ENCODE measurements at places on chromosomes 6 and 20.

DNA sequence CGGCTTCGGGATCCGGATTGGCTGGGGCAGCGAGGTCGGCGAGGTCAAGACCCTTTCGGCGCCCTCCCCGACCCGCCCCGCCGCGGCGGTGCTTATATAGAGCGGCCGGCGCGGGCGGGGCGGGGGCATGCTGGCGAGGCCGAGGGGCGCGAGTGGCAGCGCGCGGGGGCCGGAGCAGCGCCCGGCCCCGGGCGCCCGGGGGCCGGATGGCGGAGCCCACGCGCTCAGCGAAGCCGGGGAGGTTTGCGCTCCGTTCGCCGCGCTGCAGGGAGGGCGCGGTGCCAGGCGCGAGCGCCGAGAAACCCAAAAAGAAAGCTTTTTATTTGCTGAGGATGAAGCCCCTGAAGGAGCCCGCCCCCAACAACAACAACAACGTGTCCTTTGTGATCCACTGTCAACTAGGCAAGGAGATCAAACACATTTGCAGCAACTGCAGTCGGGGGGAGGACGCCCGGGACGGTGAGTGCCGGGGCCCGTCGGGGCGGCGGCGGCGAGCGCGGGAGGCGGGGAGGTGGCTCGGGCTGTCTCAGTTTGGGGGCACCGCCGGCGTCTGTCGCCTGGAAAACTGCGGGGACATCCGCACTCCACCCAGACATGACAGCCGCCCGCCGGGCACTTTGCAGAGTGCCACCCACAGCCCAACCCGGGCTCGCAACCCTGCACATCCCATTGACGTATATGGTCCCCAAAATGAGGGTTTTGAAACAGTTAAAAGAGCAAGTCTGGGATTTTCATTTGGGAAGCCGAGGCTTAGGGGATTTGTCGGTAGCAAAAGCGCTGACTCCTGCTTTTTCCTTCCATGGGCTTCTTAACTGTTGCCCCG, 297.3 kb downstream of the PHACTR1 start:
- DNase-seq, result no peak

- peak; percentile 49 for DNase-seq
These were observed 124.5 kb downstream of the MRPL14 start for GRCh38 chr6:44002593-44003344.

DNA sequence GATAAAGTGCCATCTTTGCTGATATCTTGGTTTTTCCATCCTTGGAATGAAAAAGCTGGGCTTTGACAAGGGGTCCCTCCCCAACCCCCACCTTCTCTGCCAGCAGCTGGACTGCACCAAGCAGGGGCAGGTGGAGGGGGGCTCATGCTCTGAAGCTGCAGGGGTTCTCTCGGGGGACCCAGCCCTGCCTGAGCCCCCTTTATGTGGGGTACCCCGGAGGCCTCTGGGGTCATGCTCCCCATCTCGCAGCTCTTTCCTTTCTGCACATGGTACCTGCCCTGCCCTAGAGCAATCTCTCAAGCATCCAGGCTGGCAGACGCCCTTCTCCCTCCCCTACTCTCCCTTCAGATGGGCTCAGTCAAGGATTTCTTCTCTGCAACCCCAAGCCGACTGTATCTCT, 146.7 kb upstream of the PTPN1 start:
- no peak for DNase-seq

DNA sequence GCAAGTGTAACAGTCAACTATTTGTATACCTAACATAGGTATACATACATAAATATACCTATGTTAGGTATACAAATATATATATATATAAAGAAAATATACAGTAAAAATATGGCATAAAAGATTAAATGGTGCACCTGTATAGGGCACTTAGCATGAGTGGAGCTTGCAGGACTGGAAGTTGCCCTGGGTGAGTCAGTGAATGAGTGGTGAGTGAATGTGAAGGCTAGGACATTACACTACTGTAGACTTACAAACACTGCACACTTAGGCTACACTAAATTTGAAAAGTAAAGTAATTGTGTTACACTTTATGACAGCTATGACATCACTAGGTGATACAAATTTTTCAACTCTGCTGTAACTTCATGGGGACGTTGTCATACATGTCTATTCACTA, 65.6 kb downstream of the CDC5L start:
- DNase-seq, result no peak

DNA sequence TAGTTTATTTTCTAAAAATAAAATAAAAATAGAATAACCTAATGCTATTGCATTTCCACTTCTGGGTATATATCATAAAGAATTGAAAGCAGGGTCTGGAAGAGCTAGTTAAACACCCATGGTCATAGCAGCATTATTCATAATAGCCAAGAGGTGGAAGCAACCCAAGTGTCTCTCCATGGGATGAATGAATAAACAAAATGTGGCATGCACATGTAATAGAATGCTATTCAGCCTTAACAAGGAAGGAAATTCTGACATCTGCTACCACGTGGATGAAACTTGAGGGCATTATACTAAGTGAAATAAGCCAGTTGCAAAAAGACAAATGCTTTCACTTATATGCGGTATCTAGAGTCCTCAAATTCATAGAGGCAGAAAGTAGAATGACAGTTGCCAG, 130.8 kb downstream of the TIAM2 start:
- DNase-seq, result no peak

- DNase-seq, result no peak
These were observed 6.1 kb downstream of the RIN2 start for GRCh38 chr20:19764207-19764606.

DNA sequence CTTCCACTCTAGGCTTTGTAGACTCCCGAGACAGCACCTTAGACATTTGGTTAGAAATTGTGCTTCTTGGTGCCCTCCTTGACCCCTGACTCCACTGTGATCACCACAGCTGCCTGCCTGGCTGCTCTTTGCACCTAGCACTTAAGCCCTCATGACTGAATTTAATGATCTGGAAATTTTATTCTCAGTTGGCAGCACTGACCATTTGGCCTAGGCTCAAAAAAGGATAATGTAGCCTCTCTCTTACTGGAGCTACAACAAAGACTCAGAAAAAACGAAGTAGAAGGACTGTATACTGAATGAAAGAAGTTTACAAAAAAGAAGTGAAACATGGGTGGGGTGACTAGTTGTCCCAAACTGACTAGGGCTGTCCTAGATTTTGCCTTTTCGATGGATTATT, 11.3 kb upstream of the ABRACL start:
- DNase-seq, result no peak

GRCh38 chr6:45112711-45113110, 215.4 kb upstream of the RUNX2 start:
- DNase-seq, result no peak

- DNase-seq, result no peak
These were observed 57.9 kb downstream of the SYNJ2 start for GRCh38 chr6:158039571-158040050.

GRCh38 chr6:37615564-37616340, 81.9 kb downstream of the MDGA1 start:
- DNase-seq, result no peak

GRCh38 chr20:35899064-35899463, 55.2 kb downstream of the SCAND1 start:
- DNase-seq, result no peak

DNA sequence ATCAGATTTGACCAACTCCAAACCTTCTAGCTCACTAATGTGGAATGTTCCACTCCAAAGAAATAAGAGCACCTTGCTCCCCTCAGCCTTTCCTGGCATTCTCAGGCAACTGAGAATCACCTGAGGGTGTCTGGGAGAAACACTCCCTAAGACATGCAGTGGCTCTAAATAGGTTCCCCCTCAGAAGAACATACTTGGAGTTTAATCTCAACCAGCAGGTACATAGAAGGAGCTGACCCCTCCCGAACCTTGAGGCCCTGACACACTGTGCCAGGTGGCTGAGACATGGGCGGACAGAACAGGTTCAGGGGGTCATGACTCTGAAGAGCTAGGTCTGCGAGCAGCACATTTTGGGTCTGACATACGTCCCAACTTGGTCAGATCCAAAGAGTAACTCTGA, 107.6 kb upstream of the MAP3K4 start:
- no peak for DNase-seq

DNA sequence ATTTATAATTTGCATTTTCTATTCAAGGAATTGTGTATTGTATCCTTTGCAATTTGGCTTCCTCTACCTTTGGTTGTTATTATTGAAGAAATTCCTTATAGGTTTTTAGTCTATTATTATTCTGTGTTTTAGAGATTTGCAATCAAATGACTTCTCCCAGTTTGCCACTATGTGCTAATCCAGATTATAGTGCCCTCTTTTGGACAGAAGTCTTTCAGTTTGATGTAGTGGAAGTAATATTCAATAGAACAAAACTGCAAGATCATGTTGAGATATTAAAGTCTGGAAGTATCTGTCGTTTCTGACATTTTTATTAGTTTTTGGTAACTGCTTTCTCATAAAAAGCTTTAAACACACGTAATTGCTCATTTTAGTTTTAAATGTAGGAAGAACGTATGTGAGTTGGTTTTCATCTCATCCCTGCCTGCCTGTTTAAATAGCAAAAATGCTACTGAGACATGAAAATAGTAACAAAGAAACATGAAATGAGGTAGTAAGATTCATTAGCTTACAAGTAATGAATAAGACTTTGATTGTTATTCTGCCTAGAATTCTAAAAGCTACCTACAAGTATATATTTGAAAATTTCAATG, 72.8 kb downstream of the RTN4IP1 start:
- DNase-seq, result no peak

GRCh38 chr6:153123801-153124200, 7.3 kb downstream of the RGS17 start:
- no peak for DNase-seq

DNA sequence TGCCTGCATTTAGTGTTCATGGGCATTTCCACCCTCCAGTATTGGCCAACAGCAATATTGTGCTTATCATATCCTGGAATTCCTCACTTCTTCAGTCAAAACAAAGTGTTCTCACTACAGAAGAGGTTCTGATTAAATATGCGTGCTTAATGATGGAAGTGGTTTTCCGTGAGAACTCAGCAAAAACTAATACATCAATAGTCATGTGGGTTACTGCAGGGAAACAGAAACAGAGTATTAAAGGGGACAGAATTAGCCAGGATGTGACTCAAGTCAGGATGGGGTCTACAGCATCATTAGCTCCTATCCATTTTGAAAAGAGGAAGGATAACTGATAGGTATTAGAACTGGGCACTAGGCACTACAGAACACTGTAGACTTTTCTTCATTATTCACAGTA, 384.6 kb downstream of the CDKAL1 start:
- DNase-seq, result no peak

- DNase-seq, result peak; percentile 68
These were observed 1.8 kb upstream of the KCNQ5 start for GRCh38 chr6:72619883-72620696.

DNA sequence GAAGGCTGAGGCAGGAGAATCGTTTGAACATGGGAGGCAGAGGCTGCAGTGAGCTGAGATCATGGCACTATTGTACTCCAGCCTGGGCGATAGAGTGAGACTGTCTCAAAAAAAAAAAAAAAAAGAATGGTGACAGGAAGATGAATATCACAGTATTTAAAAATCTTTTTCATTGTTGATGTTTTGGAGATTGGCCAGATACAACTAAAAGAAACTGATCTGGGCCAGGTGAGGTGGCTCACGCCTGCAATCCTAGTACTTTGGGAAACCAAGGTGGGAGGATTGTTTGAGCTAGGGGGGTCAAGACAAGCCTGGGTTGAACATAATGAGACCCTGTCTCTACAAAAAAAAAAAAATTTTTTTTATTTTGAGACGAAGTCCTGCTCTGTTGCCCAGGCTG, 52.1 kb downstream of the TRAF3IP2 start:
- no peak for DNase-seq

DNA sequence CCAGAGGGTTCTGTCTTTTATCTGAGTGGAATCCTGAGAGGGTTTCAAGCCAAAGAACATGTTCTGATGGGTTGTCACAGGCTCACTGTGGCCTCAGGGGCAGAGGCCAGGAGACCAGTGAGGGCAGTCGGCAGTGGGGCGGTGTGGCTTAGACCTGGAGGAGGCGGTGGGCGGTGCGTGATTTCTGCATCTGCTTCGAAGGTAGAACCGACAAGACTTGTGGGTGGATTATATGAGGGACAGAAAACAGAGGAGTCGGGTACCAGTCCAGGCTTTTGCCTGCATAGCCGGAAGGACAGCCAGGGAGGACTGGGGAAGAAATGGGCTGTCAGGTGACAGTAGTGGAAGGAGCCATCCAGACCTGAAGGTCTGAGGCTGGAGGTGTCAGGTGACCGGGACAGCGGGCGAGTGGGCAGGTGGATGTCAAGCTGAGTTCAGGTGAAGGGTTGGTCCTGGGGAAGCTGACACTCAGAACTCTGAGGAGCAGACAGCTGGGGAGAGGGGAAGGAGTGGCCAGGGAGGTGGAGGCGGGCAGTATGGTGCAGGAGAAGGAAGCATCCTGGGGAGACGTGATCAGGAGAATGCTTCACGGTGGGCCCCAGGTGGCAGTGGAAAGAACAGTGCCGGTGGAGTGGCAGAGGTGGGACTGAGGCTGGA, 3.1 kb downstream of the CTSZ start:
- no peak for DNase-seq

- peak; percentile 2 for DNase-seq
These were observed 50.2 kb upstream of the HINT3 start for GRCh38 chr6:125906158-125906998.

DNA sequence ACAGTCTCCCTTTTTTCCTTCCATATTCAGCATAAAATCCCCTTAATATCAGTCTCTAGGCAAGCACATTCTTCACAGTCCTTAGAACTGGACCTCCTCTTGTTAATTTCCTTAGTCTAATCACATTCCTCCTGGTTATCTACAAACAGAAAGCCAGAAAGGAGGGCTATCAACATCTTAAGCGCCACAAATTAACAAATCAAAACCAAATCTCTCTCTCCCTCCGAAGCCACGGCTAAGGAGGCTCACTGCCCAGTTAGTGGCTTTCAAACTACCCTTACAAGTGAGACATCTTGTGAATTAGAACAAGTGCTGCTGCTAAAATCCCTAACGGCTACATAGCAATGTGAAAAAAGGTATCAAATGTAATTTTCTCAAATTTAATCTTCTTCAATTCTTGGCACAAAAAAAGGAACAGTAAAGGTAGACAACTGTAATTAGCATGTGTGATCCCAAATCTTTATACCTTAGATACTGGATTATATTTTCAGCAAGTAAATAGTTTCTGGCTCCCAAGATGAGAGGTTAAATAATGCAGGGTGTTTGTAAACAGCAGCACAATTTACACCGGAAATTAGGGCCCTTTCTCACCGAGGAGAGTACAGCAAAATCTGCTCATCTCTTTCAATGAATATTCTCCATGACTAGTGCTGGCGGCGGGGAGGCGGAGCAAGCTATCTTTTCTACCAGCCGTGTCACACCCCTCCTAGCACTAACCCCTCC, 1.4 kb upstream of the TRIM39 start:
- DNase-seq, result no peak

GRCh38 chr6:25524542-25524941, 127.5 kb upstream of the SCGN start:
- DNase-seq, result no peak

DNA sequence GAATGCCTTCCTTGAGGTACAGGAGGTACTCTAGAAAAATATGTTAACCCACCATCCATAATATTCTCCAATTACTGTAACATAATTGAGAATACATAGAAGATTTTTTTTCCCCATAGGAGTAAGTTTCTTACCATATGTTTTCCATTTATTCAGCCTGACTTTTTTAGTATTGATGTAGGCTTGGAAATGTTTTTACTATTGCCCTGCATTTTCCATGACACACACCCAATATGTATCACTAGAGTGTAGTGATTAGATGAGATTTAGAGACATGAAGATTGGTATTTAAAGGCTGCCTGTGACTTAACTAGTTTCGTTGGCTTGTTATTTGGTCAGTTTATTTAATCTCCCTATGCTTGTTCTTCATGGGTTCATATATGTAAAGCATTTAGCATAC, 39.5 kb downstream of the KCNQ5 start:
- DNase-seq, result no peak

GRCh38 chr6:151629791-151630190, 136.0 kb downstream of the CCDC170 start:
- no peak for DNase-seq
